ENCODE measurements at places on chromosomes 1 and 21.

GRCh38 chr21:44943686-44944550 is 4.1 kb downstream of the SLX9 start:
- no peak for DNase-seq

GRCh38 chr1:52460694-52461093 is 56.3 kb downstream of the PRPF38A start:
- no peak for DNase-seq

- peak; percentile 92 for DNase-seq
Measured at GRCh38 chr1:6588893-6589520, 9.2 kb downstream of the ZBTB48 start.

DNA sequence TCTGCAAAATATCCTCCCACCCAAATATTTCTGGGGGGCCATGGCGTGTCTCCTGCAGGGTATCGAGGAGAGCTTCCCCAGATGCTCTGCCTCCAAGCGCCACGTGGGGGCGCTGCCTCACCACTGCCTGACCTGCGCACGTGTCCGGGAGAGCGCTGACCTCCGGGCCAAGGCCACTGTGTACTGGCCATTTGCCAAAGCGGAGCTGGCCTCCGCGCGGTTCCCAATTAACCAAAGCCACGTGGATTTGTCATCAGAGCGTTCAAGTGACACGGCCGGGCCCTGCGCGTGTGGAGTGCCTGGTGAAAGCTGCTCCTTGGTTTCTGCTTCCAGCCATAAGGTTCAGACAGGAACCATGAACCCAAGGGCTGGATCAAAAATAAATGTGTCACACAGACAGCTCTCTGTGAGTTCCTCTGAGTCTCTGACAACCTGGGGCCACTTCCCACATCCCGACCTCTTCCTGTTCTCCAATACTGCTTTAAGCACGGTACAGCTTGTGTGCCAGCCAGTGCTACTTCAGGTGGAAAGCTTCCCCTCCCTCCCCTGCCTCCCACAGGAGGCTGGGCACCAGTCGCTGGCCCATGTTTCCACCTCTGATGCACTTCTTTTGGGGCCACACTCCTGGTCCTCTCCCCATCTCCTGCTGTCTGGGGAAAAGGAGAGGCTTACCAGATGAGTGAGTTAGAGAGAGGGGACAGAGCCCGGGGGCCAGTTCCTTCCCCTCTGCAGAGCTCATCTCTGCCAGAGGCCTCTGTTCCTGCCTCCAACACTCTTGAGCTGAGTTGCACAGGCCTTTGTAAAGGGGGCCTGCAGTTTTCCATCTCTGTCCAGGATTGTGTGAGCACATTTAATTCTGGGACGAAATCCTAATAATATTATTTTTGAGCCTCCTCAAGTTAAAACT is 26.1 kb downstream of the ZP4 start:
- peak; percentile 71 for DNase-seq

DNA sequence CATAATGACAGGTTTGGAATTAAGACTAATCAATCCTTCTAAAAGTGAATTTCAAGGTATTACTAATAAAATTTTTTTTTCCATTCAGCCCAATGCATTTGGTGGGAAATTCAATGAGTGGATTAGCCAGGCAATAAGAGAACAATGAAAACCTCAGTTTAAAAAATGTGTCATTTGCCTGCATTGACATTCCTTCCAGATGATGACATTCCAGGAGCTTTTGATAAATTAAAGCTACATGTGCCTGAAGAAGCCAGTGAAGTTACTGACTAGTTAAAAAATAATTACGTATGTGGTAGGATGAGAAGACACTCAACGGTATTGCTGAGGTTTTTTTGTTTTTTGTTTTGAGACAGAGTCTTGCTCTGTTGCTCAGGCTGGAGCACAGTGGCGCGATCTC is 37.9 kb upstream of the RC3H1 start:
- DNase-seq, result no peak

DNA sequence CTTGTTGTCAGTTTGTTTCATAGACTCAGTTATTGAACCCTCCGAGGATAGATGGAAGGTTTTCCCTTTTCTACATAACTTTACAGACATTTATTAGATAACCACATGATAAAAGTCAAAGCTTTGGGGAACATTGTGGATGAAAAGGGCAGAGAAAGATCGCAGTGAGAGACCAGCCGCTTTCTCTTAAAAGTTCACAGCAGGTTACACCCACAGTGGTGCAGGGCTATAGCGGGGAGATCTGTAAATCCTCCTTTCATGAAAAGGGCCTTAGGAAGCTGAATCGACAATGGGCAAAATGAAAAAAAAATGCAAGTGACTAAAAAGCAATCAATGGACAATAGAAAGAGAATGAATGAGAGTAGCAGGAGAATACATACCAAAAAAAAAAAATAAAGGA is 218.6 kb downstream of the GRIK1 start:
- no peak for DNase-seq

GRCh38 chr1:156586323-156586722 is 5.3 kb upstream of the NAXE start:
- no peak for DNase-seq

DNA sequence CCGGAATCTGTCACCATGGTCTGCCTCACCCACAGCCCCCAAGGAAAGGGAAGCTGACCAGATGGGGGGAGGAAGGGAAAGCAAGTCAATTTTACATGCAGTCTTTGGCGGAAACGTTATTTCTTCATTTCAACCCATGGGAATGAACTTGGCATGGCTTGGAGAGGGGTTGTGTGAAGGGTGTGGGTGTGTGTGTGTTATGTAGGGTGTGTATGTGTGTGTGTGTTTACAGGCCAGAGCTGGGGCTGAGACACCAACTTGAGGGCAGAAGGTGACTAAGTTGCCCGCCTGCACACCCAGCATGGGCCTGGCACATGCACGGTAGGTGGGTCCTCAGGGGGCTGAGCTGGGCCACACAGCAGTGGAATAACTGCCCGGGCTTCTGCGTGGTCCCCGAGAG is 65.2 kb downstream of the MRPL37 start:
- no peak for DNase-seq

DNA sequence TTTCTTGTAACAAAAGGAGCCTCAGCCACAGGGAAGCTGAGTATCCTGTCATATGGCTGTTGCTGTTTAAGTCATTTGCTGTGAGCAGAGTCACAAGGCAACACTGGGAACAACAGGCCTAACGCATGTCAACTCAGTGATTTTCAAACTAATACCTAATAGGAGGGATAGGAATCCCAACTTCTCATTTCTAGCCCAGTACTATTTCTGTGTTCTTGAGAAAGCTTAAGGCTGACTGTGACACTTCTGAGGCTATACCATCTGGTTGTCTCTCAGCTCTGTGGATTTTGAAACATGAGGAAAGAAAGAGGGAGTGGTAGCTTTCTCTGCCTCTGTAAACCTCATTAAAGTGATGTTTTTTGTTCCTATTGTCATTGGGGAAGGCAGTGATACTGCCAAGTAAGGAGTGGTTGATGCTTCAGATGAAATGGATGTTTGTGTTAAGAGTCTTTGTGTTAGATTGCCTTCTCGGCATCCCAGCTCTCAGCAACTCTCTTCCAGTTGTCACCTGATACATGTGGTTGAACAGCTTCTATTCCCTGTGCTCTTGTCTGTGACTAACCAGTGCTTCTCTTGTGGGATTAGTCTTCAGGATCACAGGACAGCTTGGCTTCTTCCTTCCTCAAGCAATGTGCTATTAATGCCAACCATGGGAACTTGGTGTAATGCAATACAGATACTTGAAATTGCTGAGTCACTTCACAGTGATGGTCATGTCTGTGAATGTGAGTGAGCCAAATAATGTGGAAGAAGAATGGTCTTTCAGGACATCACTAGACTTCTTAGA is 166.8 kb upstream of the IVNS1ABP start:
- DNase-seq, result peak; percentile 99

GRCh38 chr21:46472246-46472645 is 13.6 kb downstream of the DIP2A start:
- no peak for DNase-seq

- DNase-seq, result no peak
Measured at GRCh38 chr1:2404890-2405511, 7.4 kb downstream of the PEX10 start.

DNA sequence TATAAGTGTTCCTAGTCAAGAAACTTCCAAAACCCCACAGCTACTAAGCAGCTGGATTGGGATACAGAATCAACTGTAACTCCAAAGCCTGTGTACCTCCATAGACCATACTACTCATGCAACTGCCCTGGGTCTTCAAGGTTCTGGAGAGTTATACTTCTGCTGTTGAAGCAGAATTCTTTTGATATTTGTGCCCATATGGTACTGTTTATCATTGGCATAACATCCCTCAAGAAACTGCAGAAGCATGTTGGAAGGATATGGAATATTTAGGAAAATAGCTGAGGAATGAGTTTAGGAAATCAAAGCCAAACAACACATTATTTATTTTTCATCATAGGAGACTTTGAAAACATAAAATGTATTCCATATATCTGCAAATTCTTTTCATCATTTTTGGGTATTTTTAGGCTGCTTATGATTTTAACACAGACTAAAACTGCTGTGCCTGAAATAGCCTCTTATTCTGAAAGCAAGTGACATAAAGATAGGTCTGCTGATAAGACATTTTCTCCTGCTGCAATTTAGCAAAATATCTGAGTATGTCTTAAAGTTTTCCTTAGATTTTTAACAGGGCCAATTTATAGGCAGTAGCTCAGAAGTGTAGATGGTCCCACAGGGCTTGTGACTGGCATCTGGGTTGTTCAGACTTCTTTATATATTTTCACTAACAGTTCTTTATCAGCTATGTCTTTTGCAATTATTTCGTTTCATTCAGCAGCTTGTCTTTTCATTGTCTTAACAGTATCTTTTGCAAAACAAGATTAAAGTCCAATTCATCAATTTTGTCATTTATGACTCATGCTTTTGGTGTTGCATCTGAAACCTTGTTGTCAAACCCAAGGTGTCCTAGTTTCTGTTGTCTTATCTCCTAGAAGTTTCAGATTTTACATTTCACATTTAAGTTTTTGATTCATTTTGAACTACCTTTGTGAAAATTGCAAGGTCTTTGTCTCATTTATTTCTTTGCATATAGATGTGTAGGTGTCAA is 41.1 kb upstream of the ZNF124 start:
- DNase-seq, result no peak

Measured in myocyte (in vitro differentiated cells).